ENCODE measurements at places on chromosomes 5 and 9. TPM values are rescaled to one million over a fixed set of nuclear protein-coding genes. Genes with fewer than 3 reads are reported as not detected.

UBE2QL1 gene
- not detected for total RNA-seq

PROB1 gene
- 3.2 TPM for total RNA-seq

SLC4A9 gene
- 0.73 TPM for total RNA-seq

FAM193B gene
- total RNA-seq = 63.6 TPM

PDZD2 gene
- total RNA-seq = 0.04 TPM

FRMD3 gene
- total RNA-seq = 0.46 TPM

ASS1 gene
- total RNA-seq = 8.6 TPM

PCDHA9 gene
- not detected for total RNA-seq

GRCh38 chr9:115883467-115884329 lies 269.9 kb upstream of the PAPPA start:
- DNase-seq = no peak

DNA sequence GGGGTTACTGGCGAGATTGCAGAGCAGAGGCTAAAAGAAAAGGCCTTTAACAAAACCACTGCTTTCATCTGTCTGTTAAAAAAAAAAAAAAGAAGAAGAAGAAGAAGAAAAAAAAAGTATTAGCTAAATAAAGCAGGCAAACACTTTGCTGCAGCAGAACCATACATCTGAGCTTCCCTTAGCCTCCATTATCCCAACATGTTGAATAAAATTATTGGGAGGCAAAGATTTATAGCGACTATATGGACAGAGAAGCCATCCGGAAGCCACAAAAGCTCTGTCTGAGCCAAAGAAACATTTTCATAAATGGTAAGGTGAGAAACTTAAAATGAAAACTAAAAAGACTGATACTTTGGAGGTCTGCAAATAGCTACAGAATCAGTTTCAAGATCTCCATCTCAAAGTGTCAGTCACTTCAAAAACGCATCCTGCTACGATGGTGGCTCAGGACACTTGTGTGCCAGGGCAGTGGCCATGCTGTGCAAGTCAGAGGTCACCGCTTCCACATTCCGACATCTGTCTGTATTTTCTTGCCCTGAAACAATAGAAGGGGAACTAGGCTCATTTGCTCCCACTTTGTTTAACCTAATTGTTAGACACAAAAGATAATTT lies 9.6 kb downstream of the EFNA5 start:
- no peak for DNase-seq

DNA sequence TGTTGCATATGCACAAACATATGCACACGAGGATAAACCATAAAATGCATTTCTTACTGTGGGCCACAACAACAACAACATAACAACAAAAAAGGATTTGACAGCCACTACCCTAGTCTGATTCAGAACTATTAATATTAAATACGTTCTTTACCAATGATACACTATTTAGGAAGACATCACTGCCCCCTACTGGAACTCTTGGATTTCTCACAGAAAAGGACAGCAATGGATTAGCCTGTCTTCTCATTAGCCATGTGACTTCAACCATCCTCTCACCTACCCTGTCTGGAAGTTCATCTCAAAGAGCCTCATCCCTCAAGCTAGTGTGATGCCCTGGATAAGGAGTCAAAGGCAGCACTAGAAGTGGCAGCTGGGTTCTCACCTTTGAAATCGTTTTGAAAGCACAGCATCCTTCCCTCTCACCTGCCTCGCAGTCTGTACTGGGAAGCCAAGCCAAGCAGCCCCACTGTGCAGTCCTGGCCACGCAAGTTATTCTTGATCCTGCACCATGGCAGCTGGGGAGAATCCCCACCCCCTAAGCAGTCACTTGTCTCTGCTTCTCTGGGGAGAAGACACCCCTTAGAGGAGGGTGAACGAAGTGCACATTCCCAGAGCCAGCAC lies 64.6 kb downstream of the SH3TC2 start:
- peak; percentile 15 for DNase-seq

DNA sequence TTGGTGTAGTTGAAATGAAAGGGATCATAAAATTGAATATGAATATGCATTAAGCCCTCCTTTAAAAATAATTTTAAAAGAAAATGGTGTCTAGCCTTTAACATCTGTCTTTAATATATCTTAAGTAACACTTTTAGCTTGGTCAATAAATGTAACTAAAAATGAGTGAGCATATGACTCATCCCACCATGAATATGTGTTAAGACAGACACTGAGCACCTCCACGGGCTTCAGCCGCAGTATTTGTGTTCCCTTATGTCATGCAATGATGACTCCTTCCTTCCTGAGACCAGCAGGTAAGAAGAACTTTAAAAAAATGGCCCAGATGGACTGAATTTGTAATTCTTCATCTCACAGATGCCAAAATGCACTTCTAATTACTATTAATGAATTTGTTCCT lies 563.2 kb downstream of the NR2F1-AS1 start:
- DNase-seq = no peak

GRCh38 chr5:142095035-142095434 lies 13.5 kb upstream of the NDFIP1 start:
- DNase-seq = peak; percentile 83

- peak; percentile 22 for DNase-seq
Observed at GRCh38 chr5:123119334-123119986, 30.4 kb downstream of the PRDM6 start.

- no peak for DNase-seq
Observed at GRCh38 chr9:114851306-114851705, 45.5 kb upstream of the TNFSF15 start.
